ENCODE measurements at places on chromosomes 4 and X.

DNA sequence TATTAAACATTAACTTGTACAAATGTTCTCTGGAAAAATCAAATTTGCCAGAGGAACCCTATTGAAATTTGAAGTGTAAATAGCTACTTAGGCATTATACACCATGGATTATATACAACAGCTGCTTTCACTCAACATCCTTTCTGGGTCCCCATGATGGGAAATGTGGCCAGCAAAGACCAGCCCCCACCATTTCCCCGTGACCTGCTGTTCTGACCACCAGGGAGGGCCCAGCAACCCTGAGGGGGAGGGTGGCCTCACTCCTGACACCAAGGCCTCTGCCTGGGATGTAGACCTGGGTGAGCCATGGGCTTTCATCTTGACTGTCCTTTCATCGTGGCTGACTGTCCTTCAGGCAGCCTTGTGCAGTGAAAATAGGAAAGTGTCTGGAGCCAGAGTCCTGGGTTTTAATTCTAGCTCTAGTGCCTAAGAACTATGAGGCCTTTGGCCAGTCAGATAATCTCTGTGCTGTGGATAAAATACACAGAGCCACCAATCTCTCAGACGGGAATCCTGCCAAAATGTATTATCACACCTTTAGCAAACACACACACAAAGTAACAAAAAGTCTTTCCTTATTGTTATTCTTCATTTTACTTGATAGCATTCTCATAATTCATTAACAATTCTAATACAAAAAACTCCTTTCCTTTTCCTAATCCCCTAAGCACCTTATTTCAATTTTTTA lies 45.1 kb downstream of the NR3C2 start:
- no peak for DNase-seq

GRCh38 chrX:95678679-95679078 lies 1006.0 kb upstream of the DIAPH2 start:
- DNase-seq, result no peak

GRCh38 chrX:107747596-107748161 lies 27.9 kb downstream of the TSC22D3 start:
- DNase-seq, result no peak

- DNase-seq, result no peak
These were observed 111.2 kb upstream of the GRXCR1 start for GRCh38 chr4:42781315-42781714.

DNA sequence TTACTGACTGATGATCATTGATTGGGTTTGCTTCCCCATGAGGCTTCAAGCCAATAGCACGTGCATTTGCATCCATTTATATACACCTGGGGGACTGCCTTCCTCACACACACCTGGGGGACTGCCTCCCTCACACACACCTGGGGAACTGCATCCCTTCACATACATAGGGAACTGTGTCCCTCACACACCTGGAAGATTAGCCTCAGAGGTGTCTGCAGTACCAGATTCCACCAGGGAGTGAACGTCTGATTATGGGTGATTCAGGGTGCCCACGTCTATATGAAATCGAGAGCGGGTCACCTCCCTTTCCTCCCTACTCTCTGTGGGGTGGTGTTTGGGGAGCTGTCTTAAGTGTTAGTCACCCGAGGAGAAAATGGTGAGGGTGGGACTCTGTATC lies 16.9 kb downstream of the CD99 start:
- DNase-seq, result no peak

DNA sequence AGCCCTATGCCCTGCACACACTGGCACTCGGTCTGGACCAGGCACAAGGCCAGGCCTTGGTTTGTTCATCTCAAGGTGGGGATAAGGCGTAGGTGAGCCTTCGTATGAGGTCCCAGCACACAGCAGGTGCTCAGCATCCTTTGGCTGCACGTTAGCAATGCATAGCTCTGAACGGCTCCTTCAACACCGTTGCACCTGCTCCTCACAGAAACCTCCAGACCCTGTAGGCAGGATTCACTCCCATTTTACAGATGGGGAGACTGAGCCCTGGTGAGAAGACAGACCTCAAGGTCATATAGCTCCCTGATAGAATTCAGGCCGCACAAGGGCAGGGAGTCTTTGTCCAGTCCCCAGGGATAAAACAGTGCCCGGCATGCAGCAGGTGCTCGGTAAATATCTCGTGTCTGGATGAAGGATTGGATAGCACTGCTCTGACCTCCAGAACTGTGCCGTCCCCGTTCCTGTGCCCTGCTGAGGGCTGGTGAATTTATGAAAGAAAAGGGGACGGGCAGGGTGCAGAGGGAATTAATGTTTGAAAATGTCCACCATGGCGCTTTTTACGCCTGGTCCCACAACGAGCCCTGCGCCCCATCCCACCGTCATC lies 2.4 kb downstream of the PPP2R2C start:
- no peak for DNase-seq

- no peak for DNase-seq
These were observed 2.1 kb upstream of the STS start for GRCh38 chrX:7145454-7145853.

- no peak for DNase-seq
These were observed 111.2 kb upstream of the RAPGEF2 start for GRCh38 chr4:158991534-158992155.

GRCh38 chr4:70182517-70183167 lies 12.9 kb upstream of the ODAM start:
- DNase-seq, result no peak

- DNase-seq, result no peak
These were observed at the start of gene ASB5 for GRCh38 chr4:176268963-176269362. Gene ASB5, minus strand, starts transcription at chr4:176269222. Its CDS starts 114 bp downstream, at chr4:176269108.

DNA sequence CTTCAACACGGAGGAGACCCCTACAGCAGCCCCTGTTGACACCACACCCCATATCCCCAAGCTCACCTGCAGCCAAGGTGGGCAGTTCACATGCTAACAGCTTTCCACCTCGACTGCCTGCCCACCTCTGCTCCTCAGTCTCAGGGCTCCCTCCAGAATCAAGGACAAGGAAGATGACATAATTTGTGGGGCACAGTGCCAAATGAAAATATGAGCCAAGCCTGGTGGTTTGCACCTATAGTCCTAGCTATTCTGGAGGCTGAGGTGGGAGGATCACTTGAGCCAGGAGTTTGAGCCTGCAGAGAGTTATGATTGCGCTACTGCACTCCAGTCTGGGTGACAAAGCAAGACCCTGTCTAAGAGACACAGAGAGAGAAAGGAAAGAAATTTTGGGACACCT lies 516.3 kb downstream of the BCOR start:
- DNase-seq, result no peak

DNA sequence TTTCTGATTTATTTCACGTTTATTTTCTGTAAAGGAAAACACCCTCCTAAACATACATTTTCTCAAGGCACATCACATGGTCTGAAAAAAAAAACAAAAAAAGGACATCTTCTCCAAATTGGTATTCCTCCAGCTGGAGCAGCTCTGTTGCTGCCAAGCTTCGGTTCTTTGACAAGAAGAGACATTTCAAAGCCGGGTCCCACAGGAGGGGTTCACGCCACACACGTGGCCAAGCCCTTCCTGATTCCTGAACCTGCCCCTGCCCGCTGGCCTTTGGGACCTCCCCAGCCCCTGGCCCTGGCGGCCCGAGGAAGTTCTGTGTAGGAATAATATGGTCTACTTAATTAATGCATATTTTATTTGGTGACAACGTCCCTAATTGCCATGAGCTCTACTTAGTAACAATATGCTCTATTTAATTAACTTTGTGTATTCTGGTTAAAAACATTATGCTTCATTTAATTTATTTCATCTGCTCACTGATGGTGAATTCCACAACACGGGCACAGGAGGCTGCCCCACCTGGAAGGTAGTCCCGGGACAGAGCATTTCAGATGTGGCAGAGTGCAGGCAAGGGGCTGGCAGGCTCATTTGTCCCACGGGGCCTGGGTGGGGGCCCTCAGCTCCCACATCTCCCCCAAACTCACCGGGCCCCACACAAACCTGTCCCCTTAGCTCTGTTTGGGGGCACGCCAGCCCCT lies 5.4 kb upstream of the RGS12 start:
- no peak for DNase-seq

- no peak for DNase-seq
These were observed 237.5 kb downstream of the HNRNPD start for GRCh38 chr4:82136161-82136801.

DNA sequence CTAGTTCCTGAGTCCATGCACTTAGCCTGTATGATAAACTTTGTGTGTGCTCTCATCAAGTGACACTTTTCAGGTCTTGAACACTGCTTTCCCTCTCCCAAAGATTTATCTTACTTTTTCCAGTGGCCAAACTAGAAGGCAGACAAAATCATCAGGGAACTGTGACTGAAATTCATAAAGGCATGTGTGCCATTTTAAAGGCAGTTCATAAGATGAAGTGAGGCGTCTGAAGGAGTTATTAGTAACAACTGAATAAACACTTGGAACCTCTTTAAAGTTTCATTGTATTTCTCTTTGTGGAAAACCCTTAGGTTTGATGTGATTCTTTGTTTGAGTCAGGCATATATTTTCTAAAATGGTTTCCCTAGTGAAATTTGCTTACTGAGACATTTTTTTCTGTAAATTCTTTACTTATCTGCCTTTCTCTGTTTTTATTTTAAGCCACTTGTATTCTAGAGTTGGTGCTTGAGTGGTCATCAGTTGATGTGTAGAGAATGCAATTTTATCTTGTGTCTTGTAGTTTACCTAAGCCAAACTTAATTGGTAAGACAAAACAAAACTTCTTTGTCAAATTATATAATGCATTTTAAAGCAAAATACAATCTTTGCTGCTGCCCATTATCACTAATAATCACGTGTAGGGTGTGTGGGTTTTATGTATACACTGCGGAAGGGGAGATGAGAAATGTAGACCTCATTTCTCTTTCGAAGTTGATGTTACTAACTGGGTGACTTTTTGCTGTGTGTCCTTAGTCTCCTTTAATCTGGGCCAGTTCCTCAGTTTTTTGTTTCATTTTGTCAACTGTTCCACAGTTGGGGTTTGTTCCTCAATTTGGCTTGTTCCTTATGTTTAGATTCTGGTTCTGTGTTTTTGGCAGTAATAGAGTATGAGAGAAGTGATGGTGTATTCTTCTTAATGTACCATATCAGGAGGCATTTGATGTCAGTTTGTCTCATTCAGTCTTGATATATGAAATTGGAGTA lies 56.8 kb downstream of the RBPJ start:
- DNase-seq, result no peak

- DNase-seq, result no peak
These were observed 76.2 kb downstream of the PTPN13 start for GRCh38 chr4:86670298-86670697.

GRCh38 chrX:531611-531936 lies 99.0 kb upstream of the SHOX start:
- DNase-seq, result no peak

DNA sequence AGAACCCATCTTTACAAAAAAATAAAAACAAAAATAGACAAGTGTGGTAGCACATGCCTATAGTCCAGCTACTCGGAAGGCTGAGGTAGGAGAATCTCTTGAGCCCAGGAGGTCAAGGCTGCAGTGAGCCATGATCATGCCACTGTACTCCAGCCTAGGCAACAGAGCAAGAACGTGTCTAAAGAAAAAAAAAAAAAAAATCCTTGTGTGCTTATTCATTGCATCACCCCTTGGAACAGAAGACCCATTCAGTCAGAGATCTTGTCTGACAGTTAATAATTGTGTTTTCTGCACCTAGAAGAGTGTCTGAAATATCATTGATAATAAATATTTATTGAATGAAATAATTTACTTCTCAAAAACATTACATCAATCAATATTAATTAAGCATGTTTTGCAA lies 97.4 kb upstream of the TBL1X start:
- no peak for DNase-seq

GRCh38 chr4:86452422-86452891 lies 92.6 kb upstream of the MAPK10 start:
- no peak for DNase-seq

- DNase-seq, result no peak
These were observed 17.7 kb downstream of the RGS12 start for GRCh38 chr4:3310301-3311094.

GRCh38 chr4:16119981-16120380 lies 36.2 kb upstream of the PROM1 start:
- no peak for DNase-seq

- DNase-seq, result no peak
These were observed 30.8 kb upstream of the CYP2U1 start for GRCh38 chr4:107900508-107900907.

GRCh38 chr4:174086829-174087799 lies 196.4 kb downstream of the FBXO8 start:
- DNase-seq, result peak; percentile 22

GRCh38 chr4:159719531-159719930 lies 616.7 kb downstream of the RAPGEF2 start:
- no peak for DNase-seq

GRCh38 chr4:28883211-28883610 lies 1837.0 kb upstream of the PCDH7 start:
- DNase-seq, result no peak

DNA sequence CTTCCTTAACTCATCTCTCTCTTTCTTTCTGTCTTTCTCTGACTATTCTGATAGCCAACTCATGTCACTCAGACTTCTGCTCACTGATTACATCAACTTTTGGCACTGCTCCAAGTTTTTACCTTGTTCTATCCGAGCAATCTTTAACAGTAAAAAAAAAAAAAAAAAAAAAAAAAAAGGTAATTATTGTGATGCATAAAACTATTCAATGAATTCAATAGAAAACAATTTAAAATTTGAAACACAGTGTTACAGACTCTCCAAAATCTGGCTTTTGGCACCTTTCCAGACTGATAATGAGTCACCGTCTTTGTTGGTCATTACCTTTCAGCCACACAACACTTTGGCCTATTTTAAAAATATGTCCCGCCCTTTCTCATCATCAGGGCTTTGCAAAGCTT lies 229.5 kb downstream of the GALNTL6 start:
- no peak for DNase-seq

DNA sequence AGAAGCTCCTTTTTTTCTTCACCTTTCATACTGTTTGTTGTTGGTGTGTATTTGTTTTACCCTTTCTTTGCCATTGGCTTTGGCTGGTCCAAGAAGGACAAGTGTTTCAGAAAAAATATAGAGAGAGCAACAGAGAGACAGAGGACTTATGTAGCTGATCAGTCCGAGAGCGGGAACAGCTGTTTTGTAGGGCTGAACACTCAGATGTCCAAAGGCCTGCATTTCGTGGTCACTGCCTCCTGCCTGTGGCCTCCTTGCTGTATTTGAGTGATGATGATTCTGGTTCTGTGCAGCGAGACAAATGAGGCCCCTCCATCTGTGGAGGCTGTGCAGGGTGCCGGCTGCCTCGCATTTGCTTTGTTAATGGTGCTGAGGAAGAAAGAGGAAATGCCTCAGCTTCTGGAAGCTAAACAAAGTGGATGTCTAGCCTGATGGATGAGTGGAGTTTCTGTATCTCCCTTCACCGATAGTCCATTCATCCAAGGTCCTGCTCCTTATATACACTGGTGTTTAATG lies 19.8 kb upstream of the STOX2 start:
- DNase-seq, result no peak

Data from activated CD4-positive, alpha-beta T cell treated with anti-CD3 and anti-CD28 coated beads, Interleukin-2, amount 10 ng/mL, durations not matched to agents 24 days and 14 days (primary cell).